Lower lobe of right lung (tissue), 2 donors: ENCODE measurements at places on chromosomes 4 and X.

DNA sequence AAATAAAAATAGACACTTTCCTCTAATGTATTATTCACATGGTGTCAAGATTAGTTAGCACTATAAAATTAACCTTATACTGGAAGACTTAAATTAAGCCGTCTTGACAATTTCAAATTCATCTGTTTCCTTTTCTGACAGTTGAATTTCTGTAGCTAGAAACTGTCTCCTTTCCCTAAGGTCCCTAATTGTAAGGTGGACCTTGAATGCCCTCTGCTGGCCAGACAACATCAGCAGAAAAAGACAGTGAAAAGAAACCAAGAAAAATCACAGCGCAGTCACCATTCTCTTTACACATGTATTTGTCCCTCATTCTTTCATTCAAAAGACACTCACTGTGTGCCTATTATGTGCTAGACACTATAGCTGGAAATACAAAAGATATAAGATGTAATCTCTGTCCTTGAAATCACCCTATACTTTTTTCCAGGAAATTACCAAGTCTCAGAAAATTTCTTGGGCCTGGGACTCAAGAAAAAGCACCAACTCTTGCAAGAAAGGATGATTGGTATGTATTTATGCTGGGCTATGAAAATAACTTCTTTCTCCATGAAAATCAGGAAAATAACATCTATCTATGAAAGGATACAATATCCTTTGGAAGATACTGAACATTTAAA, 32.7 kb upstream of the AMBN start:
- no peak for DNase-seq

DNA sequence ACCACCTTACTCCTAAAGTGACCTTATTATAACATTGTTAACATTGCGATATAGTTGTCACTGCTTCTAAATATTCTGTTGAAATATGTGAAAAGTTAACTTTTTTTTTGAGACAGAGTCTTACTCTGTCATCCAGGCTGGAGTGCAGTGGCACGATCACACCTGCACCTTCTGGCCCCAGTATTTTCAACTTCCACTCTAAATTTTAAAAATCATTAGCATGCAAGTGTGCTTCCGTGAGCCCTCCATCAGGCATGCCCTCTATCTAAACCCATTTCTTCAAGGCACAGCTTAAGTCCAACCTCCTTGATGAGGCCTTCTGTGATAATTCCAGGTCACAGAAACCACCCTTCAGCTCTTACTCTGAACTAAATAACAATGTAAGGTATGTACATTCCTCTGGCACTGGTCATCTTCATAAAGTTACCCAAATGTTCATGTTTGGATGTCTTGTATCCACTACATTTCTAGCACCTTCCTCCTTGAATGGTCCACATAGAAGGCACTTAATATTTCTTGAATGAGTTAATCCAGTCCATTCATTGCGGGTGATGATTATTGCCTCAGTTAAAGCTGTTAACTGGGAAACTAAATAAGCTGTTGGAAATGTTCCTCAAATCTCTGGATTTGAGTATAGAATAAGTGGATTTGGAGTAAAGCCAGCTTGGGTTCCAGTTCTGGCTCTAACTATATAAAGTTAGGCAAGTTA, 38.6 kb upstream of the TMEM131L start:
- no peak for DNase-seq

GRCh38 chr4:98352940-98353339, 91.8 kb downstream of the RAP1GDS1 start:
- no peak for DNase-seq

- no peak for DNase-seq
These were observed 240.8 kb upstream of the PPARGC1A start for GRCh38 chr4:24130637-24131036.

DNA sequence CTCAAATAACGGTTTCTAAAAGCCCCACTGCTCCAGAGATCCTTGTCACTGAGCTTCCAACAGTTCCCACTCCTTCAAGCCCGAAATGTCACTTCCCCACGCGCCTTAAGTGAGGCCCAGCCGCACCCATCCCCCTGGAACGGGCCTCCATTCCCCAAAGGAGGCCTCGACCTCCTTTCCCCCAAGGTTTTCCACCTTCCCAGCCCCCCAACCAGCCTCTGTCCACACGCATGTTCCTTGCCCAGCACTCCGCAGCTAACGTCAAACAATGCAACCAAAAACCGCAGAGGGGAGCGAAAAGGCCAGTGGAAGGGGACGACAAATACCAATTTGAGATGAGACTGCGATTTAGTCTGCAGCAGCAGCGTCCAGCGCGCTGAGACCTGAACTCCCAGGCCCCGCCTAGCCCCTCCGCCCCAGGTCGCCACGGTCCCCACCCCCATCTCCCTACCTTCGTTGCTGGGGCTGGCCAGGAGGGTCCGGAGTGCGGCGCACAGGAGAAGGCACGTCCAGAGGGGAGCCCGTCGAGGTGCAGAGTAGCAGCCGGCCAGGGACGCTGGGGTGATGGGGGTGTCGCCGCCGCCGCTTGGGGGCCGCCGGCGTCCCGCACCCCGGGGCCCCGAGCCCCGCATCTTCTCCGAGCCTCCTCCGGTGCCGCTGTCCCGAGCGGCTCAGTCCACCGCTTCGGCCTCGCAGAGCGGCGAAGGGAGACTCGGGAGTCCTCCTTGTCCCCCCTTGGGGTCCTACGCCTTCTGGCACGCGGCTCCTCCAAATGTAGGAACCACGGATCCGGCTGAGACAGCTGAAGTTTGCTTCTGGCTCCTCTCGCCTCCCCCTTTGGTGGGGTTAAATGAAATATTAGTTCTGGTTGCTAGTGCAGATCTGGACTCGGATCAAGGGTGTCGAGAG, 924 bp downstream of the EPHA5 start:
- DNase-seq, result peak; percentile 39

DNA sequence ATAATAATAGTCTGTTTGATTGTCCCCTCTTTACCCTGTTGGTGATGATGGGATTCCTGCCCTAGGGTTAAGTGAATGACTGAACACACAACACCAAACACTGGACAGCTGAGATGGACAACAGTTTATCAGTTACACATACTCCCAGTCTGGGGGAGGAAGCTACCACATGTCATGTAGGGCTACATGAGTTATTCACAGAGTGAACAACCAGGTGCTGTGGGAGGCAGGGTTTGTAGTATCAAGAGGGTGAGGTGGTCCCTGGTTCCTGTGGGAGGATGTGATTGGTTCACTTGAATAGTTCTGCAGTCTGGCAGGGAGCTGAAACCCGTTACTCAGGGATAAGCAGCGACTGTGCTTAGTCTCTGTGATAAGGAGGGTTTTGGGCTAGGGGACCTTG, 88.8 kb upstream of the AP1S2 start:
- no peak for DNase-seq

DNA sequence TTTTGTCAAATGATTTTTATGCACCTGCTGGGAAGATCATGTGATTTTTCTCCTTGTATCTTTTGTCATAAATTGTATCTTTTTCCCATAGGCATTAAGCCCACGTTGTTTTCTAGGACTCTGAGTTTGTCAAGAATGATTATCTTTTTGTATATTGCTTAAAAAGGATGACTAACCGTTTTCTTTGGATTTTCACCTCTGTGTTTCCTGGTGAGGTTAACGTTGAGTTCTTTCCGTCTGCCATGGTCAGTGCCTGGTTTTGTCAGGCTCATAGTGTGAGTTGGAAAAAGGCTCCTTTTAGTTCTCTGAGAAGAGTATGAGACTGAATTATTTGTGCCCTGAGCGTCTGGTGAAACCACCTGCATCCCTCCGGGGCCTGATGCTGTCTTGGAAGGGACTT, 21.9 kb downstream of the PCGF3 start:
- DNase-seq, result no peak

GRCh38 chrX:129772796-129773431, 6.8 kb upstream of the SASH3 start:
- DNase-seq, result peak; percentile 88

- DNase-seq, result no peak
These were observed 20.4 kb downstream of the PIN4 start for GRCh38 chrX:72201836-72202536.

DNA sequence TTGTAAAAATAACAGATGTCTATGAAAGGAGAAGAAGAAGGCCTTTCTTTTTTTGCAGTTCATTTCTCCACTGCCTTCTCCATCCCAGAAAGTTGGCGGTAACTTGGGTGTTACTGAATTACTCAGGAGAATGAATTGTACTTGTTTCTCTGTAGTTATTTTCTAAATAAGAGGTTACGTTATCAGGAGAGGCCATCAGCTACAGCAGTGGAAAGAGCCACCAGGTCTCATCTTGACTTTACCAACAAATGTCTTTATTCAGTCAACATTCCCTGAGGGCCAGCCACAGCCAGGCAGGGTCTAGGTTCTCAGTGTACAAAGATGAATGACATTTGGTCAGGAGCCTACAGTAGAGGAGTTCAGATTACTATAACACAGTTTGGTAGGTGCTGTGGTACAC, 8.1 kb downstream of the HADH start:
- DNase-seq, result no peak

- peak; percentile 64 for DNase-seq
These were observed 583 bp downstream of the ABHD18 start for GRCh38 chr4:127965803-127966175.
